Tibial nerve (tissue), 4 donors: ENCODE measurements at places on chromosomes 2 and 18. TPM values are rescaled to one million over a fixed set of nuclear protein-coding genes. Genes with fewer than 3 reads are reported as not detected.

Gene GDF7
- 17.0 TPM for total RNA-seq

Gene RTKN
- total RNA-seq, result 93.1 TPM

Gene PIEZO2
- 27.7 TPM for total RNA-seq

Gene POTEC
- total RNA-seq, result not detected

Gene EFEMP1
- 113 TPM for total RNA-seq

Gene SEPTIN10
- total RNA-seq, result 160 TPM

Gene LYPD6
- total RNA-seq, result 7.1 TPM

- no peak for DNase-seq
- peak overlapping the region; percentile 17 for H3K4me3 ChIP-seq
- H3K27ac ChIP-seq, result peak overlapping the region; percentile 51
- peaks cover 18% of the 10 kb centered on the region for H3K4me1 ChIP-seq
- no peaks in the 10 kb centered on the region for H3K27me3 ChIP-seq
Observed at GRCh38 chr18:21682371-21683051, 22.1 kb downstream of the ABHD3 start.

- peak overlapping the region; percentile 5 for H3K27ac ChIP-seq
- DNase-seq, result no peak
- H3K27me3 ChIP-seq, result no peaks in the 10 kb centered on the region
- H3K4me3 ChIP-seq, result peak overlapping the region; percentile 63
Observed at GRCh38 chr18:80147037-80147417, 38.0 kb downstream of the ADNP2 start.

GRCh38 chr18:60962625-60963024, 370.6 kb upstream of the CDH20 start:
- H3K36me3 ChIP-seq, result no peaks in the 10 kb centered on the region
- no peaks in the 10 kb centered on the region for H3K4me1 ChIP-seq
- no peaks in the 10 kb centered on the region for H3K27me3 ChIP-seq
- H3K27ac ChIP-seq, result no peak overlapping the region
- DNase-seq, result no peak
- H3K4me3 ChIP-seq, result no peak overlapping the region

GRCh38 chr2:101638817-101639605, 58.5 kb upstream of the MAP4K4 start:
- H3K4me3 ChIP-seq, result no peak overlapping the region
- H3K36me3 ChIP-seq, result no peaks in the 10 kb centered on the region
- DNase-seq, result no peak
- no peaks in the 10 kb centered on the region for H3K4me1 ChIP-seq
- no peak overlapping the region for H3K27ac ChIP-seq

DNA sequence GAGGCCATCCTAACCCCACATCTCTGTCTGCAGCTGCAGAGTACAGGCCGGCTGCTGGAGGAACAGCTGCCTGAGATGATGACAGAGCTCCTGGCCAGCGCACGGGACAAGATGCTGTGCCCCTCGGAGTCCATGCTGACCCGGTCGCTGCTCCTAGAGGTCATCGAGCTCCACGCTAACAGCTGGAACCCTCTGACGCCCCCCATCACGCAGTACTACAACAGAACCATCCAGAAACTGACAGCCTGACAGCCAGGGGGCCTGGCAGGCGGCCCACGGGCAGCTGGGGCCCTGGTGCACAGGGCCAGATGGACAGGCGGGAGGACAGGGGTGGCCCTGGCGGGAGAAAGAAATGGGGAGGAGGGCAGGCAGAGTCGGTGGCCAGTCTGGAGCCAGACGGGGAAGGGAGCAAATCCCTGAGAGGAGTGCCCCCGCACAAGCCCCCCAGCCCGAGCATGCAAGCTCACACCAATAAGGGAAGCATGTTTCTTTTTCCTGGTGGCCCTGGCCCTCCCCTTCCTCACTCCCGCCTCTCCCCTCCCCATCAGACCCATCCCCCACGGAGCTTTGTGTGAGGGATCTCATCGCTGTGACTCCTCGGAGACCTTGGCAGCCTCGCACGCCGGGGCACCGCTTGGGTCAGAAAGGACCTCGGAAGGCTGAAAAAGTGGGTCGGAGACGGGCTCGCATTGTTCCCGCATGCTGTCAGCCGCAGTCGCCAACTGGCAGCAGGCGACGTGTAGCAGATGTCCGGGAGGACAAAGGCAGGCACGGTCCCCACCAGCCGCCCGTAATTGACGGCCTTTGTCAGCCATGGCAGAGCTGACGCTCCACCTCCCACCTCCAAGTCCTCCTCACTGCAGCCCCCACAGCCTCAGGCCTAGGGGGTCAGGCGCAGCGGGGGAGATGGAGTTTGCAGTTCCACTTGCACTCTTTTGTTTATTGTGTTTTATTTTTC, 91.2 kb downstream of the SMAD7 start:
- no peaks in the 10 kb centered on the region for H3K27me3 ChIP-seq
- no peak for DNase-seq
- H3K4me3 ChIP-seq, result no peak overlapping the region
- H3K36me3 ChIP-seq, result no peaks in the 10 kb centered on the region

GRCh38 chr2:195595825-195596224, 61.2 kb upstream of the SLC39A10 start:
- no peak for DNase-seq
- H3K27me3 ChIP-seq, result no peaks in the 10 kb centered on the region
- no peak overlapping the region for H3K4me3 ChIP-seq

DNA sequence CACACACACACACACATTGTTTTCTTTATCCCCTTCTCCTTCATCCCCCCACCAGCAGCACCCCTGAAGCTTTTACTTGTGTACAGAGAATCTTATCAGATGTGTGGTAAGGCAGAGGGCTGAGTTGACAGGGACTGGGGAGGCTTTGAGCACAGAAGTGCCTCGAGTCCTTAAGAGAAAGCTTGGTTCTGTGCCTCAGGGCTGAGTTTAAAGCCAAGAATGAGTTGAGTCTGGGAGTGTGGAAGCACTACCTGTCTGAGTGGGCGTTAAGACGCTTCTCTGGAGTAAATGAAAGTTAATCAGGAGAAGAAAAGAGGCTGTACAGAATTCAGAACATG, 2.7 kb downstream of the ID2 start:
- DNase-seq, result peak; percentile 41
- H3K27ac ChIP-seq, result peak overlapping the region; percentile 98
- no peaks in the 10 kb centered on the region for H3K27me3 ChIP-seq

- no peak overlapping the region for H3K4me3 ChIP-seq
- no peak overlapping the region for H3K27ac ChIP-seq
- H3K4me1 ChIP-seq, result peaks cover 21% of the 10 kb centered on the region
- DNase-seq, result no peak
- H3K27me3 ChIP-seq, result no peaks in the 10 kb centered on the region
Observed at GRCh38 chr18:5530629-5531178, 13.1 kb downstream of the EPB41L3 start.

DNA sequence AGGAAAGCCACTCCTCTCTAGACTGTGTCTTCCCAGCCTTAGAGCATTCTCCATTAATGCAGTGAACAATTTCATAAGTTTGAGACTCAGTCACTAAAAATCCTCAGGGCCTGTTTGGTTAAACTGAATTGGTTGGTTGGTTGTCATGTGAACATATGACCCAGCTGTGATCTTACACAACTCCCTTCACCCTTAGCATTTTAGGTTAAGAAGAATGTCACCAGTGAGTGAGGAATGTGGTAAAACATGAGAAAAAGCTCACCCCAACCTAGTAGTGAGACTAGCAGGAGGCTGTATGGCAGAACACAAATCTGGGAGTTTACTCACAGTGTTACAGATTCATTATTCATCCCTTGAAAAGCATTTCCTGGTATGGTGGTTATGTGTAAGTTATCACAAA, 32.4 kb downstream of the LHCGR start:
- H3K27me3 ChIP-seq, result no peaks in the 10 kb centered on the region
- H3K36me3 ChIP-seq, result no peaks in the 10 kb centered on the region
- no peak for DNase-seq
- no peak overlapping the region for H3K27ac ChIP-seq

GRCh38 chr18:34976899-34977837, 64.0 kb upstream of the MAPRE2 start:
- peak overlapping the region; percentile 64 for H3K27ac ChIP-seq
- H3K27me3 ChIP-seq, result no peaks in the 10 kb centered on the region
